ENCODE measurements at places on chromosomes 16 and 17.

GRCh38 chr16:56278196-56278855 is 87.0 kb downstream of the GNAO1 start:
- DNase-seq: no peak

- no peak for DNase-seq
Observed at GRCh38 chr17:67074781-67075180, 30.4 kb downstream of the CACNG1 start.

GRCh38 chr16:82584553-82585152 is 42.1 kb upstream of the CDH13 start:
- no peak for DNase-seq

DNA sequence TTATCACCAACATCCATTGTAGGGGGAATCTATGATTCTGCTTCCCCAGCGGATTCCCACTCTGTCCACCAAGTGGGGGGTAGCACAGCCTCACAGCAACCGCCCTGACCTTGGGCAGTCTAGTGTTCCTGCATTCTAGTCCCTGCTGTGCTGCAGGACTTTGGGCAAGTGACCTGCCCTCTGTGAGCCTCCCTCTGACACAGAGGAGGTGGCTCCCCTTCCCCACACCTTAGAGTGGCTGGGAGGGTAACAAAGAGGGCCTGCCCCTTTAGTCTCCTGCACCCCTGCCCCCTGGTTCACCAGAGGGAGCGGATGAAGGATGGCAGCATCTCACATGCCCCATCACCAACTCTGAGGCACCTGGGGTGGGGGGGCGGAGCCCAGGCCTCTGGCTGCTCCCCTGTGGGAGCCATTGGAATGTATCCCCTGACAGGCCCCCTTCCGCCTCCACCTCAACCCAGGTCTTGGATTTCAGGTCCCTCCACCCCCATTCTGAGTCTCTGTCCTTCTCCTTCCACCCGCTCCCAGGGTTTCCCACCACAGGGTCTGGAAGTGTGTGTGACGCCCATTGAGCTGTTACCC is 10.1 kb downstream of the GAS2L2 start:
- no peak for DNase-seq

- DNase-seq: no peak
Observed at GRCh38 chr17:4497101-4497824, 1.4 kb upstream of the SPNS2 start.

DNA sequence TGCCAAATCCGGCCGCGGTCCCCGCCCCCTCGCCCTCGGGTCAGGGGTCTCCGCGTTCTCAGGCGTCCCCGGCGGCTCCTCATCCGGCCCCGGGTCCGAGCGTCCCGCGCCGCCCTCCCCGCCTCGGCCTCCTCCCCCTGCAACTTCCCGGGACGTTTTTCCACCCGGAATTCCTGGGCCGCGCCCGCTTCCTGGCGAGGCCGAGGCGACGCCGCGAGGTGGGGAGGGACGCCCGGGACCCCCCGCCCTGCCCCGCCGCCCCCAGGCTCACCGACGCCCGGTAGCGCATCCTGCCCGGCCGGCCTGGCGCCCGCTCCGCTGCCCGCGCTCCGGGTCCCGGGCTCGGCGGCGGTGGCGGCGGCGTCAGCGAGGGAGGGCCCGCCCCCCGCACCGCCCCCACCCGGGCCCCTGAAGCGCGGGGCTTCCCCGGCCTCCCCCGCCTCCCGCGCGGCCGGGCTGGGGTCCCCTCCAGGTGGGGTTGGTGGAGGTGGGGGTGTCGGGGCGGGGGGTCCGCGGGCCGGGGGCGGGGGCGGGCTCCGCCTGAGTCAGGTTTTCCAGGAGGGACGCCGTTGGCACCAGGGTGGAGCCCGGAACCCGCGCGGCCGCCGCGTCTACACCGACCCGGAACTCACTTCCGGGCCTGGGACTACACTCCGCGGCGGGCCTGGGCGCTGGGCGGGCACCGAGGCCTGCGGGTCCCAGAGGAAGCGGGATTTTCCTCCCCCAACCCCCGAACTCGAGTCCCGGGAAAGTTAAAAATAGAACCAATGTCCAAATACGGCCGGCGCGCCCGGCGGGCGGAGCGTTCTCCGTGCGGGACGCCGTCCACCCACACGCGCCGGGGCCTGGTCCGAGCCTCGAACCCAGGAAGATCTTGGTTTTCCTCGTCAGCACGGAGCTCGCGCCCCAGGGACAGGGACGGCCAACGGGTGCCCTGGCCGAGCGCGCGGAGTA is 6.8 kb downstream of the MYO1C start:
- peak; percentile 66 for DNase-seq

DNA sequence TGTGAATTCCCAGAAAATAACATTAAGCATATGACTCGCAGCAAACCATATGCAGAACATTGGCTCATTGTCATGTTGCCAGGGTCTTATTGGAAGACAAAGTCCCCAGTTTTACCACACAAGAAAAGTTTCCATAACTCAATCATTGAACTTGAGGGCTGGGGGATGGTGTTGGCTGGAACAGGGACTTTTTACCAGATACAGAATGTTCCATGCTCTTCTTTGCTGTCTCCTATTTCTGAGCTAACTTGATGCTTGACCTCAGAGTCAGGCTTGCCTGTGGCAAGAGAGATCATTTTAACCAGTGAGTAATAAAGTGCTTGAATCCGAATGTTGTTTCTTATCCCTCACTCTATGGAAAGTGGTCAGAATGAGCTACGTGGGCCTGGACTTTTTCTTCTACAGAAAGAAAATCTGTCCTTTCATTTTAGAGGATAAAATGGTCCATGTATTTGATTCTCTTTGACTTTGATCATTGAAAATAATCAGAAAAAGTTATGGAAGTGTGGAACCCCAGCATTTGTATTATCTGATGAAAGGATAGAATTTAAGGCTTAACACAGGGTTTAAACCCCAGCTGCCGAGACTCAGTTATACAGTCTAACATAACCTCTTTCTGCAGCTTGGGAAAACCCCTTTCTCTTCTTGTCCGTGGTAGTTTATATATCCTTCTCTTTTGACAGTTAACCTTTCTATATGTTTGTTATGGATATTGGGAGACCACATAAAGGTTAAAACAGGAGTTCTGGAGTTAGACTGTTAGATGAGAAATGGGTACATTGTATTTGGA is 67.0 kb downstream of the TUBD1 start:
- no peak for DNase-seq

DNA sequence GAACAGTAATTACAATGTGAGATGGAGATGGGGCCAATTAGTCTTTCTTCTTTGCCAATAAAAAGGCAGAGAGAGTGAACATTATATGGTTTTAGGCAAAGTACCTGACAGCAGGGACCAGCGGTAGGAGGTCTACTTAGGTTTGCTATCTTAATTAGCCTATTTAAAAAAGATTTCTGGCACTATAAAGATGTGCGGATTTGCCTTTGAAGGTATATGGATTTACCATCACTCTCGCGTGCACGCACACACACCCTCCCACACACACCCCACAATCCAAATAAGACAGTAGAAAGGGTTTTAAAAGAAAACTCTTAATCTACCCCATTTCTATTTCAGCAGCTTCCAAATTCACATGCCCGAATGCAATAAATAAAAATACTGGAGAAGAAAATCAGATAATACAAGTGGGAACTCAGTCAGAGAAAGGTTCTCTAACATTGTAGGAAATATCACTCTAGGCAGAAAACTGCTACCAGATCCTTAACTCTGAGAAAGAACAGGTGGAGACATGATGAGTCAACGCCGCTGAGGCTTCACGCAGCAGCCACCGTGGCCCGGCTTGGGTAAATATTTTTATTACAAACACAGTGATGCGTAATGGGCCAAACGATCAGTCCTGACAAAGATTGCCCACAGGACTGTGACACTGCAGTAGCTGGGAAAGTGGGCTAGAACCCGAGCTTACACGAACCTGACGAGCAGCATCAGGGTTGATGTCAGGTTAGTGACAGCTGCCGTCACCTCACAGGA is 66.6 kb upstream of the AXIN2 start:
- no peak for DNase-seq

- DNase-seq: no peak
Observed at GRCh38 chr16:89261691-89262563, 44.4 kb downstream of the ZNF778 start.

GRCh38 chr16:25709213-25709612 is 17.5 kb downstream of the HS3ST4 start:
- no peak for DNase-seq

DNA sequence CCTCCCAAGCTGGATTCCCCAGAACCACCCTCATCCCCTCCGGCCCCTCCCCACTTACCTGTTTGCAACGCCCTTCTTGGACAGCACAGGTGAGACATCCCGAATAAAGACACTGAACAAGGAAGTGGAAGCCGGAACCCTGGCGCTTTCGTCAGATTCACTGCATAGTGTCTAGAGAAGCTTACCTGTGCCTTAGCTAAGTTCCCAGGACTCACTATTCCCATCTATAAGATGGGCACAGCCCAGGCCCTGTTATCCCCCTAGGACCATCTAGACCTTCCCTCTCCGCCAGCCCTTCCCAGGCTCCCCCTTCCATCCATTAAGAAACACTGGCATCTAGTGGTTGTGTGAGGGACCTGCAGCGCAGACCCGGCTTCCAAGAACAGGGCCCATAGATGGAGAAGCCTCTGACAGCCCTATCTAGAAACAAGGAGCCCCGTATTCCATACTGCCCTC is 26.9 kb upstream of the RPL38 start:
- DNase-seq: peak; percentile 18

GRCh38 chr16:63945806-63946205 is 1176.1 kb downstream of the CDH11 start:
- no peak for DNase-seq

DNA sequence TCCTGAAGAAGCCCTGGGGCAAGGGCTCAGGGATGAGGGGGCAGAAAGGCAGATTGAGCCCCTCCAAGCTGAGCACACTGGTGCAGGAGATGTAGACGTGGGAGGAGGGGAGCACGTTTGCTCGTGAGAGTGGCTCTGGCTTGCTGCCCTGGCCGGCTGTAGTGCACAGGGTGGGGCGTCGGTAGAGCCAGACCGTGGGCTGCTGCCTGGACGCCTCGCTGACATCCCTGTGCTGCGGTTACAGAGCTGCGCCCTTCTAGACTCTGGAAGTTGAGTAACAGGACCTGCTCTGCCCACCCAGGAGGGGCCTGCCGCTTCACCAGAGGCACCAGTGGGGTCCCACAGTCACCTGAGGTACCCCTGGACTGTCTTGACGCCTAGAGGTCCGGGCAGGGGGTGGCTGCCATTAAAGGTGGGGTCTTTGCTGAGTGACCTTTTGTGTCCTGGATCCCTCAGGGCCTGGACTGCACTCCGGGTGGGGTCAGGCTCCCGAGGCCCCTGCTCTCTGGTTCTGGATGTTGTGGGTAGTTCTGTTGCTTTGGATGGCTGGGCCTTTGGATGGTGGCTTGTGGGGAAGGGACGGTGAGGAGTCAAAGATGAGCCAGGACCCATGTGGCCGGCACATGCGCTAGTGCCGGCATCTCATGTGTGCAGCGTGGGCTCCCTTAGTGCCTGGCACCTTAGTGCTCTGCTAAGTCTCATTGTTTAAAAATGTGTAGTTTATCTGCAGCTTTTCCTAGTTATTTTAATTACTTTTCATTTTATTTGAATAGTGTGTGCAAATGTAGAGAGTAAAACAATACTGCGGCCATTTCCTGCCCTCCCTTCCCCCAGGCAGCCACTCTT is 41.7 kb downstream of the PGS1 start:
- DNase-seq: no peak

DNA sequence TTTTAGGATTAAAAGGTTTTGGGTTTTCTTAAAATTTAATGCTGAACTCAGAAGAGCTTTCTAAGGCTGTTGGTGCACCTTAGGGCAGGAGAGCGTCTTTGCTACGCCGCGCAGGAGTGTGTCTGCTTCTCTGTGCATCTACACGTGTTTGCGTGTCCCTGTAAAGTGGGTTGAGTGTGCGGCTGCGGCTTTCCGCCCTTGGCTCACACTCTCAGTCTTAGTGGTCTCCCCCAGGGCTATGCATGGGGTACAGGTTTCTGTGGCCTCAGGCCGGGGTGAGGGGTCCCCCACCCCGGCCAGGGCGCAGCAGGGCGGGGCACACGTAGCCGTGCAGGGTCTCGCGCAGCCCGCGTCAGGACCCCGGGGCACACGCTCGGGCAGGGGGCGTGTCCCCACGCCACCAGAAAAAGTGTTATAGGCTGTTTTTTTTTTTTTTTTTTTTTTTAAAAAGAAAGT is 727 bp upstream of the TENT4B start:
- DNase-seq: peak; percentile 45

GRCh38 chr17:58605470-58605869 is 86.4 kb downstream of the TEX14 start:
- DNase-seq: no peak

- no peak for DNase-seq
Observed at GRCh38 chr16:4433914-4434787, 8.5 kb downstream of the DNAJA3 start.

GRCh38 chr16:52456368-52456767 is 90.6 kb downstream of the TOX3 start:
- no peak for DNase-seq

GRCh38 chr16:10835281-10835931 is 16.8 kb upstream of the TVP23A start:
- no peak for DNase-seq

DNA sequence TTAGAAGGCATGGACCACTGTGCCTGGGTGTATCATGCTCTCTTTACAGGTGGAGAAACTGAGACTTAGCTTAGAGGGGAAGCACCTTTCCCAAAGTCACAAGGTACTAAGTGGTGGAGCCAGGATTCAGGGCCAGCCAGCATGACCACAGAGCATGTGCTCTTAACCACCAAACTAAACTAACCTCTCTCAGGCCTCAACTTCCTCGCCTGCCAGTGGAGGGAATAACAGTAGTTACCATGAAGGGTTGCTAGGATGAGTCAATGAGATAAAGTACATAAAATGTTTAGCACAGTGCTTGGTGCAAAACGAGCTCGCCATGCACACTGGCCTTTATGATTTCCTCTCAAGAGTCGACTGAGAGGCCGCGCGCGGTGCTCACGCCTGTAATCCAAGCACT is 6.4 kb upstream of the MYO1C start:
- DNase-seq: no peak

DNA sequence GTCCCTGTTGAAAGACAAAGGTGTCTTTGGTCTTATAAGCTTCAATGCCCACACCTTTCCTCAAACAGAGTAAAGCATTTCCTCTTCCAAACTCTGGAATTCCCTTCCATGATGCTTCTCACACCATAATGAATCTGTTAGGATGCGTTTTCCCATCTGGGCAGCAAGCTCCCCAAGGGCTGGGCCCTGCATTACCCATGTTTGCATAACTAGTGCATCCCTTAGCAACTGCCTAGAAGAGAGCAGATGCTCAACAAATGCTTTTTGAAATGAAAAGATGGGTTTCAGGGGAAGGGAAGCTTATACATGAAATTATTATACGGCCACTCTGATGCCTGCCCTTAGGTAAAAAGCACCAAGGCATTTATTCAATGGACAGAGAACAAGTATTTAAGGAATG is 124.5 kb upstream of the CCL2 start:
- no peak for DNase-seq

DNA sequence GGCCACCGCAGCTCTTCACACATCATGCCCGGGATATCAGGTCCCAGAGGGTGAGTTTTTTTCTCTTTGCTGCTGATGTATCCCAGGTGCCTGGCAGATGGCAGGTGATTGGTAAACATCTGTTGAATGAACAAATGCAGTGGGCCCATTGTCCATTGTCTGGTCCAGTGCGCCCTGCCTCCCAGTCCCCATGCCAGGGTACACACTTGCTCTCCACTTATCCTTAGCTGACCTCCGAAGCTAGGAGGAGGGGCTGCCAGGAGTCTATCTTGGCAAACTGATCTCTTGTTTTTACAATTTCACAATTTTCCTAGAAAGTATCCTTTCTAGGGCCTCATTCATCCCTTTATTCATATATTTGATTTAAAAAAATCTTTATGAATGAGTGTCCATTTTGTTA is 196.0 kb downstream of the RAB11FIP4 start:
- DNase-seq: no peak

GRCh38 chr16:14955546-14956231 is 18.4 kb downstream of the NPIPA1 start:
- DNase-seq: no peak
